ENCODE measurements at places on chromosomes 3 and 15.

DNA sequence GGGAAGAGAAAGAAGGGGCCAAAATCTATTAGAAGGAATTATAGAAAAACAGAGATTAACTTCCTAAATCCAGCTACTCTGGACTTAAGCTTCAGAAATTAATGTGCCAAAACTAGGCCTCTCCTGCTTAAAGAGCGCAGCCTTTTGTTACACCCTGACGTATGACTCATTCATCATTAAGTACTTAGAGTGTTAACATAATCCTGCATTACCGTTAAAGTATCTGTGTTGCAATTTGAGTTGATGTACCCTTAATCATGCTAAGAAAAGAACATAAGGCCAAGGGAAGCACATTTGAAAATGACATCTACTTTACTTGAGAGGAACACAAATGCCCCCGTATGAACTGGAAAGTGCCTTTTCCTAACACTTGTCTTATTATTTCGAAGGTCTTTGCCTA, 7.9 kb downstream of the HTR3D start:
- no peak overlapping the region for H3K4me3 ChIP-seq
- H3K27ac ChIP-seq, result no peak overlapping the region
- H3K4me1 ChIP-seq, result no peaks in the 10 kb centered on the region
- no peaks in the 10 kb centered on the region for H3K27me3 ChIP-seq
- no peak for DNase-seq

DNA sequence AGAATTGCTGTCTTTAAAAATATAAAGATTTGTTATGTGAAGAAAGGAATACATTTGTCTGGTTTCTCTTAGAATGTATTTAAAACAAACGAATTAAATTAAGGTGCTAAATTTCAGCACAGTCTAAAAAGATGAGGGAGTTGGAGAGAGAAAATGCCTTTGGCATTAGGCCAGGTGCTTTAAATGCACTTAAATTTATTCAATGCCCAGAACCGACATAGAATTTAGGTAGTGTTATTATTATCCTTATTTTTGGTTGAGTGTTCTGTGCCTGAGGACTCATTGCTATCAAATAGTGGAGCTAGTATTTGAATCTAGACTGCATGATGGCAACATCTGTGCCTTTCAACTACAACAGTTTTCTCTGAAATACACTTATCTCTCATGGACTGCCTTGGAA, 287.5 kb downstream of the RBMS3 start:
- H3K36me3 ChIP-seq, result no peaks in the 10 kb centered on the region
- H3K4me1 ChIP-seq, result no peaks in the 10 kb centered on the region
- H3K27me3 ChIP-seq, result no peaks in the 10 kb centered on the region
- no peak overlapping the region for H3K27ac ChIP-seq

DNA sequence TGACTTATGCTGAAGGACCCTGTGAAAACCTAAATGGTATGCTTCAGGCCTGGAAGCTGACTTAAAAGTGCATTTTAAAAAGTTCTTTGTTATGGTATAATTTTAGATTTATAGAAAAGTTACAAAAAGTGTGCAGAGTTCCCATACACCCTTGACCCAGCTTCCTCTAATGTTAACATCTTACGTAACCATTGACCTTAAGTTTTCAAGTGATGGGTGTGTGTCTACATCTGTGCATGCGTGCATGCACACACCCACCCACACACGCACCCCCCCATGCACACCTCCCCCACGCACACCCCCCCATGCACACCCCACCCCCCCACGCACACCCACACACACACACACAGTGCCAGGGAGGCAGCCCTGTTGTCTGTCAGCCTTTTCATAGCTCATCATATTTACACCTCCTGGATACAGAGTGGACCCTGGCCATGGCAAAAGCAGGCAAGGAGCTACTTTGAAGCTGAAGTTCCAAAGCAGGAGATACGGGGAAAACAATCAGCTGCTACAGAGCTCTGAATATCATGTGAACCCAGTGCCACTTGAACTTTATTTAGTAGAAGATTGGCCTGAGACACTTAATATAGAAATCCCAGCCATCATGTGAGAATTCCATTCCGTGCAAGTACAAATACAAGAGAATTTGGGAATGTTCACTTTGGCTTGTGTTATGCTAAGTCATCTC, 30.0 kb upstream of the TRAK1 start:
- no peak overlapping the region for H3K4me3 ChIP-seq
- H3K27ac ChIP-seq, result no peak overlapping the region
- no peaks in the 10 kb centered on the region for H3K27me3 ChIP-seq
- no peaks in the 10 kb centered on the region for H3K36me3 ChIP-seq
- H3K4me1 ChIP-seq, result peaks cover 12% of the 10 kb centered on the region

DNA sequence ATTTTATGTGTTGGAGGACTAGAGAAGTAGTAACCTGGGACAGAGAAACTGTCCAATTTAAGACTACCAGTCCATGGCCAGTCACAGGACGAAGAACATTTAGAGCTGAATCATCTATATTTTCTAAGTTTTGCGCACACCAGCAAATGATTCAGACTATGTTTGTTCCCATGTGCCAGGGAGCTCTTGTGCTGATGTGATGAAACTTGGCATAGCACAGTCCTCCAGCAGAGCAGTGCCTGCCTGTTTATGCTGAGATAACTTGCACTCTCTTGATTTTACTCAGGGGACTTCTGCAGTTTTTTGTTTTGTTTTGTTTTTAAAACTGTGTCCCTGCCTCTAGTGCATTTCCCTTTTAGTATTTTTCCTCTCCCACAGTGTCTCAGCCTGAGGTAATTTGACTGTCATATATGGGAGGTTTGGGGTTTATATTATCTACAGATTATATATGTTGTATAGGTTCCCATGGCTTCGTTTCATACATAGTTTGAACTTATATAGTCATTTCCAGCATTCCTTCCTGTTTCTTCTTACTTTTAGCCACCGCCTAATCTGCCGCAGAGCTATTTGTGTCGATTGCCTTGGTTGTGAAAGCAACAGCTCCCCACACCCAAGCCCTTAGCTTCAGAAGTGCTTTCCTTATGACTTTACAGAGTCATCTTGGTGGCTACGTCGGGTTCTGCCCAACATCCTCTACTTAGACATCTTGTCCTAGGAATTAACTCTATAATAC, 45.5 kb downstream of the PPM1L start:
- peak; percentile 62 for DNase-seq
- peaks cover 2% of the 10 kb centered on the region for H3K36me3 ChIP-seq
- peaks cover 28% of the 10 kb centered on the region for H3K4me1 ChIP-seq
- peak overlapping the region; percentile 62 for H3K4me3 ChIP-seq
- peaks cover 12% of the 10 kb centered on the region for H3K27me3 ChIP-seq
- peak overlapping the region; percentile 19 for H3K27ac ChIP-seq

DNA sequence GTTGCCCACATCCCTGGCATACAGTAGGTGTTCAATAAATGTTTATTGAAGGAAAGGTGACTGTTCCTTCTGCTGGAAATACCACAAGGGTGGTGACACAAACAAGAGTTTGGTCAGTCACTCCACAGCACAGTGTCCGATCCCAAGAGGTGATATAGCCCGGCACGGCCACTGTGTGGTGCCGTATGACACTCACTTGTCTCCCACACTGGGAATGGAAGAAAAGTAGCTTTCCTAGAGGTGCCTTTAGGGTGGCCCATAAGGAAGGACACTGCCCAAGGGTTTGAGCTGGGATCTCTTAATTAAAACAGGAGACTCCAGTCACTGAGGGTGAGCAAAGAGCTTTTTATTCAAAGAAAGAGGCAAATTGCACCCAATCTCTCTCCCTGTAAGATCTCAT, 40.5 kb downstream of the TGM4 start:
- DNase-seq, result no peak
- H3K4me1 ChIP-seq, result no peaks in the 10 kb centered on the region
- H3K4me3 ChIP-seq, result no peak overlapping the region
- no peaks in the 10 kb centered on the region for H3K36me3 ChIP-seq
- H3K27me3 ChIP-seq, result peaks cover 2% of the 10 kb centered on the region
- no peak overlapping the region for H3K27ac ChIP-seq

- no peak overlapping the region for H3K4me3 ChIP-seq
- no peak for DNase-seq
- H3K36me3 ChIP-seq, result no peaks in the 10 kb centered on the region
- H3K4me1 ChIP-seq, result peaks cover 6% of the 10 kb centered on the region
- no peak overlapping the region for H3K27ac ChIP-seq
Measured at GRCh38 chr3:157240408-157240807, 80.5 kb upstream of the CCNL1 start.

- no peak for DNase-seq
- no peak overlapping the region for H3K4me3 ChIP-seq
- H3K27ac ChIP-seq, result no peak overlapping the region
- H3K36me3 ChIP-seq, result no peaks in the 10 kb centered on the region
Measured at GRCh38 chr3:73427048-73427706, 197.6 kb downstream of the PDZRN3 start.

GRCh38 chr3:144455841-144456440, 484.3 kb downstream of the DIPK2A start:
- H3K4me3 ChIP-seq, result no peak overlapping the region
- no peak overlapping the region for H3K27ac ChIP-seq
- DNase-seq, result no peak
- no peaks in the 10 kb centered on the region for H3K36me3 ChIP-seq
- no peaks in the 10 kb centered on the region for H3K4me1 ChIP-seq

DNA sequence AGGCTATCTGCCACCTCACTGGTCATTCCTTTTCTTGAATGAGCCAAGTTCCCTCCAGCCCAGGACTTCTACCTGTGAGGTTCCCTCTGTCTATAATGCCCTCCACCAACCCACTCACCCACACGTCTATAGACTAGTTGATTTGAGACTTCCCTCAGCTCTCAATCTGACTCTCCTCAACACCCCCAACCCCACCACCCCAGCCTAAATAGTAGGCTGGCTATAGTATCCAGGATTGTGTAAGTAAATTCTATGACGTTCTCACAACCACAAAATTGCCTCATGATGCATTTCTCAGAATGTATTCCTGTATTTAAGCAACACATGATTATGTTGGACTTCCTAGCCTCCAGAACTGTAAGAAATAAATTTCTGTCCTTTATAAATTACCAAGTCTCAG, 2.2 kb downstream of the PLSCR1 start:
- H3K27ac ChIP-seq, result peak overlapping the region; percentile 93
- DNase-seq, result peak; percentile 19
- H3K36me3 ChIP-seq, result no peaks in the 10 kb centered on the region
- no peaks in the 10 kb centered on the region for H3K27me3 ChIP-seq

GRCh38 chr15:94893091-94893490, 661.7 kb downstream of the MCTP2 start:
- DNase-seq, result no peak
- H3K4me1 ChIP-seq, result no peaks in the 10 kb centered on the region
- no peak overlapping the region for H3K27ac ChIP-seq
- H3K4me3 ChIP-seq, result no peak overlapping the region
- no peaks in the 10 kb centered on the region for H3K36me3 ChIP-seq
- H3K27me3 ChIP-seq, result no peaks in the 10 kb centered on the region

Measured in activated T-cell treated with anti-CD3 and anti-CD28 coated beads, Interleukin-2, amount 50 U/mL, for 72 hours (primary cell).